Stimulated activated CD8-positive, alpha-beta memory T cell treated with anti-CD3 and anti-CD28 coated beads, Interleukin-4, amount 100 ng/mL, for 1 hour (primary cell): ENCODE measurements at places on chromosomes 4 and X.

- DNase-seq = no peak
Measured at GRCh38 chr4:4880492-4880891, 21.0 kb downstream of the MSX1 start.

DNA sequence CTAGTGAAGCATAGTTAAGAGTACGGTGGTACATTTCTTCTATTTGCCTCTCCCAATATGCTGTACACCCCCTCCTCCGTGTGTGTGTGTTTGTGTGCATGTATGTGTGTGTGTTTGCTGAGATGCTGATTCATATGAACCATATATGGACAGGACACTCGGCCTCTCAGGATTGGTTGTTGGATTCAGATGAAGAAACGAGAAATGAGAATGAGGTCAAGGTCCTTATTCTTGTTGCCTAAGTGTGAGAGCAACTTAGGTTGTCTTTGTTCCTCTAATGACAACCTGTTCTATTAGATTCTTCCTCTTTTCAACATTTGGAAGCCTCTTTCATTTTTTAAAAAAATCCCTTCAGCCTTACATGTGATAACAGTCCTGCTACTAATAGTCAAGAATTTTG lies 1387.6 kb downstream of the STIM2 start:
- no peak for DNase-seq

DNA sequence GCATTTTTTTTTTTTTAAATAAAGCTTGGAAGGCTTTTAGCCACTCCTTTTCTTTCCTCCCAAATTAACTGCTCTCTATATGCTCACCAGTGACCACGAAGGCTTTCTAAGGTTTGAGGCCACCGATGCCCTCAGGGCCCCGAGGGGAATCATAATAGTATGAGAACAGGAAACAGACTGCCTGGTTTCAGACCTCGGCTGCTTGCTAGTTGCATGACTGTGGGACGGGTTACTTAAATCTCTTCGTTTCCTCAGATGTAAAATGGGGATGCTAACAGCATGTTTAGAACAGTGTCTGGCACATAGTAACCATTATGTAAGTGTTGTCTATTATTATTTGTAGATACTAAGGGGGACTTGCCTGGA lies 3.6 kb downstream of the LINC00632 start:
- DNase-seq = no peak

DNA sequence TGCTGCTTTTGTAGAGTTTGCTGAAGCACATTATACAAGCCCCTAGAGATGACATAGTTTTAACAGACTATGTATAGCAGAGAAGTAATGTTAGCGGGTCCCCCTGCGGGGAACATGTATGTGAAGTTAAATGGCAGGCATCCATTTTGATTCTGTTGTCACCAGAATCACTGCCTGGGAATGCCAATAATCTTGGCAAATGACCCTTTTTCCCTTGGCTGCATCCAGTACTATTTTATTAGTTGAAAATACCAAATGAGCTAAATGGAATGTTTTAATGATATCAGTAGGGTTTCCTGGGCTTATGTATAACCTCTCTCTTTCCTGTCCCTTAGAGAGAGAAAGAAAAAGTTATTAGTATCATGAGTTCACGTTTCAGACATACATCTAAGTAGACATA lies 93.6 kb downstream of the LIMCH1 start:
- no peak for DNase-seq

- no peak for DNase-seq
Measured at GRCh38 chrX:69535661-69536060, 31.5 kb downstream of the NALF2 start.

- DNase-seq = no peak
Measured at GRCh38 chr4:163448540-163449203, 24.9 kb downstream of the TKTL2 start.

GRCh38 chr4:185202984-185203485 lies 765 bp downstream of the CFAP97 start:
- DNase-seq = no peak

DNA sequence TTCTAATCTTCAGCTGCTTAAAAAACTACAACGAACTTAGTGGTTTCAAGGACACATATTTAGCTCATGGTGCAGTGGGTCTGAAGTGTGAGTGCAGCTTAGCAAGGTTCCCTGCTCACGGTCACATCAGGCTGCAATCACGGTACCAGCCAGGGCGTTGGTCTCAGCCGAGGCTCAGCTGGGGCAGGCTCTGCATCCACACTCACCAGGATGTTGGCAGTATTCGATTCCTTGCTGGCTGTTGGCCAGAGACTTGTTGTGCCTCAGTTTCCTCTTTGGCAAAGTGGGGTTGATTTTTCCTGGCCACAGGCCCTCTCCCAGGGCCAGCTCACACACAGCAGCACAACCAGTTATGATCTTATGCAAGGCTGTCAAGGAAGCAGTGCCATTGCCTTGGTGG lies 61.8 kb downstream of the TRMT44 start:
- no peak for DNase-seq

DNA sequence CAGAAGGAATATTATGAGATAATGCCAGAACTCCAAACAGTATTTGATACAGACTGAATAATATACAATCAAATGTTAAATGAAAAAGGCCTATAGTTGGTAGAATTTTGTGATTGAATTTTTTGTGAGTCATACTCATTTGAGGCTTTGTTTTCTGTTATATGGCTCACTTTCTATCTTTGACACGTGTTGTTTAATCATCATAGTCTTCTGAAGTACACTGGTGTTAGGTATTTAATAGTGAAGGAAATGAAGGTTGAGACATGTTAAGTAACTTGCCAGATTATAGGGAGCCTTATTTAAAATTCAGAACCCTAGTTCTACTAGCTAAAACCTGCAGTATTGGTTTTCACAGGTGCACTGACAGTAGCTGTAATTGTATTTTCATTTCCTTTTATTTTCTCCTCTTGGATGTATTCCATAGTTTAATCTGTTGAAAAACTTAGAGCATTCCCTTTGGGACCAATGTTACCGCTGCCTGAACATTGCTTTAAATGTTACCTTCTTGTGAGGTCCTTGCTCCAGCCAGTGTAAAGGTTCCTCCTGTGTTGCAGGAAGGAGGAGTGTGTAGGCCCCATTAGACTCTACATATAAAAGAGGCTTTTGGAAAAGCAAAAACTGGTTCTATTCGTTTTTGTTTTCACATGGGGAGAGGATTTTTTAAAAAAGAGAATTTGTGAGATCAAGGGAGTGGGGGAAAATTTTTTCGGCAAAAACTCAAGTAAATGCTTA lies 224.1 kb downstream of the ARHGAP10 start:
- DNase-seq = no peak

DNA sequence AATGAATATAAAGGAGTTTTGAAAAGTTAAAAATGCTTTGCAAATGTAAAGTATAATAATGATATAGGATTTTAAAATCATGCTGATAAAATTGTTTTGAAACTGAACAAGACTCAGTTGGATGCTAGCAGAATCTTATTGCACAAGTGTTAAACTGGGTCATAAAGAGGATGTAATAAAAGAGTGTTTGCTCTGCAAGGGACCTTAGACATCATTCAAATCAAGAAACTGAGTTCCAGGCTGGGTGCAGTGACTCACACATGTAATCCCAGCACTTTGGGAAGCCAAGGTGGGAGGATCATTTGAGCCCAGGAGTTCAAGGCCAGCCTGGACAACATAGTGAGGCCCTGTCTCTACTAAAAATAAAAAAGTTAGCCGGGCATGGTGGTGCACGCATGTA lies 27.5 kb upstream of the DUSP21 start:
- no peak for DNase-seq

DNA sequence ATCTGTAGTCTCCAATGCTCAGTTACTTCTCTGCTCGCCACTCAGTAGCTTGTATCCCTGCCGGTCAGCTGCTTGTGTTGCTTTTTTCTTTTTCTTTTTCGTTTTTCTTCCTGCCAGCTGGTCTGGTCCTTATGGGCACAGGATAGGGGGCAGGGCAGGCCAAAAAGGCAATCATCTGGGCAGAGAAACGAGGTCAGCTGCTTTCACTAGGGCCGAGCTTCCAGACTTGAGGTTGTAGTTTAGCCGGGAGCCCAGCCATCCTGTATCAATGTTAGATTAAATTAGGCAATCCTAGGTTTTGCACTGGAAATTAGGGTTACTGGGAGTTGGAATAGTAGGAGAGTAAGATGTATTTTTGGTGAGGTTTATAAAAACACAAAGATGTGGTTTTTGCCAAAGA lies 3.4 kb downstream of the ARSF start:
- DNase-seq = no peak

DNA sequence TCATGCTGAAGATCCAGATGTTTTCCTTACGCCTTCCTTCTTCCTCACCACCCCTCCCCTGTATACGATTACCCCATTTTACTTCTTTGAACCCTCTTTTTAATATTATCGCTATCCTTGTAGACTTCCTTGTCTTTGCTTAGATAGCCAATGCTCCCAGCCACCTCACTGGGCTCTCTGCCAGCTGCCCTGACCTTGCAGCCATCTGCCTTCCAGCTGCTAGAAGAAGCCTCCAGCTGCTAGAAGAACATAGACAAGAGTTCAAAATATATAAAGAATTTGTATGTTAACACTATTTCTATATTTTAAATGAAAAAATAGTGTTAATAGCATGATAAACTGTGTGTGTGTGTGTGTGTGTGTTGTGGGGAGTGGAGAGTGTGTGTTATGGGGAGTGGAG lies 374.7 kb downstream of the ANKRD50 start:
- DNase-seq = no peak

GRCh38 chrX:153723351-153724251 lies 586 bp downstream of the BCAP31 start:
- no peak for DNase-seq

DNA sequence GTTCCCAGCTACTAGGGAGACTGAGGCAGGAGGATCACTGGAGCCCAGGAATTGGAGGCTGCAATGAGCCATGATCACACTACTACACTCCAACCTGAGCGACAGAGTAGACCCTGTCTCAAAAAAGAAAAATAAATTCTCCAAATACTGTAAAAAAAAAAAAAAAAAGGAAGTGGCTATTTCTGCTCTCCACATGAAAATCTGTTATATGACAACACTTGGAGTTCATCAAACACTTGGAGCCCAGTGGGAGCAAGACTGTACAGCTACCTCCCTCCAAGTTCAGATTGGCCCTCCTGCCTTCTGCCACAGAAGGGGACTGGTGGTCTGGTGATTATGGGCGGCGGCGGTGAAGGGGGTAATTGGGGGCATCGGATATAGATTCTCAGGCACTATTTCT lies 9.0 kb upstream of the CLDN34 start:
- no peak for DNase-seq

- no peak for DNase-seq
Measured at GRCh38 chr4:102734116-102734515, 26.7 kb downstream of the MANBA start.

GRCh38 chr4:623914-624566 lies 1.3 kb upstream of the PDE6B start:
- no peak for DNase-seq

DNA sequence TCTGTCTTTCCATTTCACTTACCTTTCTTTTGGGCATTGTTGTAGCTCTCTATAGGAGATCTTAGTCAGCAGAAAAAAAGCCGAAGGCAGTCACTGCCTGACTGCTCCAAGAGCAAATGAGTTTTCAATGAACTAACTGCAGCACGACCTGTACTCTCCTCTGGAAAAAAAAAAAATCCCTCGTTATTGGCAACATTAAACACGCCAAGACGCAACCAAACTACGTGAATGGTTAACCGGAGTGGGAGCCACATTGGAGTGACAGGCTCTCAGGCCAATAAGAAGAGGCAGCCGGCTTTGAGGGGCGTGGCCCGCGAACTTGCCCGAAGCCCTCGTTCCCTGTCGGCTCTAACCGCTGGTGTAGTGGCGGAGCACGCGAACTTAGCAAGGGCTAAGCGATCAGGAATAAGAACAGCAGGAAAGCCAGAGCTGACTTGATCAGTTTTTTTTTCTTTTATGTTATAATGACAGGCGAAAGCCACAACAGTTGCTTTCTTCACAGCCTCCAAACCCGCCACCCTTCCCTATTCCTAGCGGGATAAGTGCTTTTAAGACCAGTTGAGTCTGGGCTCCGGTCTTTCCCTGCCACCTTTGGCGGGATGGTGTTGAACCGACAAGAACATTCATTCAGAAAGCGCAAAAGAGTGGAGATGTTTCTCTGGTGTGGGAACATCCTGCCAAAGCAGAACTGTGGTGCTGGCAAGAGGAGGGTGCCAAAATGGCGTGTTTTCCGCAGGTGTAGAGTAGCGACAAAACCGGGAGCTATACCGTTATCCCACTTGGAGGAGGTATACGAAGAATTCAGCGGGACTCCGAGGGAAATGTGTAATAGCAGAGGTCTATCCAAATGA lies 80.0 kb downstream of the HMGN5 start:
- DNase-seq = peak; percentile 69

GRCh38 chr4:12734586-12734985 lies 749.6 kb downstream of the RAB28 start:
- no peak for DNase-seq

DNA sequence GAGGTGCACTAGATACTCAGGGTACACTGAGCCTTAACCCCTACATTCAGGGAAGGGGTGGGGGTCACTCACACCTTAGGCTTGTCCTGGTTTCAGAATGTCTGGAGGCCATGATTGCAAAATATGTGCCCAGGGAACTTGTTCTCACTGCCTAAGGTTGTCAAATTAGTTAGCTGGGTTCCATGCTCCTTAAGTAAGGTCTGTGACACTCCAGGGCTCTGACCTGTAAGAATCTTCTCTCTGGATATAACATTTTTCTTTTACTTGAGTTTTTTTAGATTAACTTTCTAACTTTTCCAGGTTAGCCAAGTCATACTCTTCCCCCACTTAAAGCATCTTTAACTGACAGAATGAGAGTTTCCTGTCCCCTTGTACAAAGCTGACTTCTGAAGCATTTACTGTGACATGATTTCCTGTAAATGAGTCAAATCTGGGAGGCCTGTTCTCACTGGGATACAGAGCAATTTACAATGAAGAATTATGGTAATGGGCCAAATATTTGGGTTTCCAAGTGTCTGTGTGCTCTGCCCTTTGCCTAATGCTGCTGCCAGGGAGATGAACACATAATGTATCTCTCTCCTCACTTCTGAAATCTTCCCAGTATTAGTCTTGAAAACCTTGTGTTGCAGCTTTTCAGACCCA lies 101.7 kb downstream of the GATB start:
- no peak for DNase-seq

DNA sequence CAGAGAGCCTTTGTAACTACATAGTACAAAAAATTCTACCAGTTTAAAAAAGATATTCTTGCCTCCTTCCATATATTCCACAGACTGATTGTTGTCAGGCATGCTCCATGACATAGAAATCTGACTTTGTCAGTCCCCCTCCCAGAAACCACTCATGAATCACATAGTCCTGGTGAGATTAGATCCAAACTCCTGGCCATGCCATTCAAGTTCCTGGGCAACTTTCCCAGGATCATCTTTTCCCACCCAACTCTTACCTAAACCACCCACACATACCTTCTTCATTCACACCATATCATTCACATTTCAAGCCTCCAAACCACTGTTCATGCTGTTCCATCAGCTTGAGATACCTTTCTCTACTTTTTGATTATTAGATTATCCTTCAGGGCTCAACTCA lies 46.4 kb downstream of the SLC16A2 start:
- no peak for DNase-seq

DNA sequence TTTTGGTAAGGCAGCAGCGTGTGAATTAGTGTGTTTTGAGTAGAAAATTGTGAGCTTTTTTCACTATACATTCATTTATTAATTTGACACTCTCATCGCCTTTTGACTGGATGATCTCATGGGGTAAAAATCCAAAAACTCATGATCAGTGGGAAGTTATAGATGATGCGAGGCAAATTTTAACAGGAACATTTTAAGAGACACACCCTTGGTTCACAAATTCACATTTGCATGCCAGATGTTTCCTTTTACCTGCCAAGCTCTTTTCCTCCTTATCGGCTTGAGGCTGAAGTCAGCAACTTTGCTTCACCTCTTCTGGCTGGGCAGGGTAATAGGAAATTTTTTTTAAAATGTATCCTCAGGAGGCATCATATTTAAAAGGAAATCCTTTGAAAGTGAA lies 318.0 kb upstream of the HS3ST1 start:
- DNase-seq = no peak

GRCh38 chrX:45806410-45807121 lies 605.9 kb upstream of the DIPK2B start:
- DNase-seq = no peak
